Fibroblast of villous mesenchyme (primary cell): ENCODE measurements at places on chromosomes 11 and 22.
A peak's percentile ranks its signal among the peaks of the same experiment; 100 is the strongest.

DNA sequence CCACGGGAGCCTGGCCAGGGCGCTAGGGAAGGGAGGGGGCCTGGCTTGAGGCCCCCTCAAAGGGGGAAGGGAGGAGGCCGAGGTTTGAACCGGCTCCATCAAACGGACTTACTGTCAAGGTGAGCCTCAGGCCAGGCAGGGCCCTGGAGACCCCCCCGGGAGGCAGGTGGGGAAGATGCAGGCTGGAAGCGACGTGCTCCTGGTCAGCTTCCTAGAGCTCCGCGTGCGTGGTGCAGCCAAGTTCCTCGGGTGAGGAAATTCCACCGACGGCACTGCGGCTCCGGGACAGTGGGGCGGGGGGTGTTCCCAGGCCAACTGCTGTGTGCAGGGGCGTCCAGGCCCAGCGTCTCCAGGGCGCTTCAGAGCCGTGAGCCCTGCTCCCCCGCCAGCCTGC, 7.2 kb upstream of the TRABD start:
- DNase-seq: no peak

GRCh38 chr11:109745996-109746625, 324.1 kb downstream of the C11orf87 start:
- DNase-seq: no peak

DNA sequence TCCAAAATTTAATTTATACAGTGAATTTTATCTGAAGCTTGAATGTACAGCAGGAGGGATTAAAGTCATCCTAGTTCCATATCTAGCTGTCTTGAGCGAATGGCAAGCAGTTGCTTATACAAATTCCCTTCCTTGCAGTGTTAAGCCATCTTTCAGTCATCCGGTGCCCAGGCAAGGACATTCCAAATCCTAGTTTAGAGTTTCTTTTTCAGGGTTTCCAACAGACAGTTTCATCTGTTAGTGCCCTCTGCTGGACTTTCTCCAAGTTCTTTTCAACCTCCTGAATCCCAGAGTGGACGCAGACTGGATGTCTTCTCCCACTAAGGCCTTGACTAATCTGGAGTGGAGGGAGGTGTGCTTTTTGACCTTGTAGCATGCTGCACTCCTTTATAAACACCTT, 45.4 kb downstream of the GRAMD1B start:
- peak; percentile 21 for DNase-seq

- DNase-seq: peak; percentile 56
Measured at GRCh38 chr22:30201945-30202344, 44.6 kb downstream of the LIF start.

- no peak for DNase-seq
Measured at GRCh38 chr11:69052343-69053168, 3.8 kb downstream of the TPCN2 start.

DNA sequence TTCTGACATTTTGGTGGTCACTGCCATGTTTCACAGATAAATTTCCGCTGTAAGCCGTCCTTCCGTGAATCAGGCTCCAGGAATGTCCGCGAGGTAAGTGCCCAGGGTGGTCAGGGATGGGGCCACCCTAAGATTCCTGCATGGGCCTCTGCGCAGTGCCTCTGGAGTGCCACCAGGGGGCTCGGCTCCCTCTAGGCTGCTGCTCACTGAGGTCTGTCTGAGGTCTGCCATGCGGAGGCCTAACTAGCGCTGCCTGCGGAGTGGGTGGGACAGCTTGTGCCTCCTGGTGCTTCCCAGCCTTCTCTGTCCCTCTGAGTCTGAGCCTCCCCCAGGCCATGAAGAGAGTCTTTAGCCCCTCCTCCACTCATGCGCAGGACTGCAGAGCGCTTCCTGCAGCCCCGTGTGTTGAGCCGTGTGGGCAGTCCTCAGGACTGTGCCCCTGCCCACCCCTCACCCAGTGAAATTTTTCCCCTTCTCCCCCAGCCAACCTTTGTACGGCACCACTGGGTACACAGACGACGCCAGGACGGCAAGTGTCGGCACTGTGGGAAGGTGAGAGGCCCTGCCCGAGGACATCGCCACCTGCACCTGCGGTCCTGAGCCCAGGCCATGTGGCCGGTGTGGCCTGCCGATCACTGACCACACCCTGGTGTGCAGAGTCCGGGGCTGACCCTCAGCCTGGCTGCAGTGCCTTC, 11.9 kb upstream of the MDK start:
- peak; percentile 77 for DNase-seq

DNA sequence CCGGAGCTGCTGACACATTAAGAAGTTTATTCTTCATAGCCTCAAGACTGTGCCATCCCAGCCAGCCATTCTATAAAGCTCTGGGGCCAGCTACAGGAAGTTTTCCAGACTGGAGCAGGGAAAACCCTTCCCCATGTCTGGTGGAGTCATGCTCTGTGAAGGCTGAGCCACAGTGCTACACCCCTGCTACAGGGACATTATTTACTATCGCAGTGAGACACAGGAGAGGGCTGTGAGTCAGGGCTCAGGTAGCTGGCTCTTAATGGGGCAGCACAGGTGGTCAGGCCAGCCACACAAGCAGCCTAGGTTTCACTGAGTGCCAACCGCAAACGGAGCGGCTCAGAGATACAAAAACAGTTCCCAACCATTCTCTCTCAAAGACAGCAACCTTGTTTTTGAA, 12.1 kb downstream of the HPS4 start:
- DNase-seq: peak; percentile 42

DNA sequence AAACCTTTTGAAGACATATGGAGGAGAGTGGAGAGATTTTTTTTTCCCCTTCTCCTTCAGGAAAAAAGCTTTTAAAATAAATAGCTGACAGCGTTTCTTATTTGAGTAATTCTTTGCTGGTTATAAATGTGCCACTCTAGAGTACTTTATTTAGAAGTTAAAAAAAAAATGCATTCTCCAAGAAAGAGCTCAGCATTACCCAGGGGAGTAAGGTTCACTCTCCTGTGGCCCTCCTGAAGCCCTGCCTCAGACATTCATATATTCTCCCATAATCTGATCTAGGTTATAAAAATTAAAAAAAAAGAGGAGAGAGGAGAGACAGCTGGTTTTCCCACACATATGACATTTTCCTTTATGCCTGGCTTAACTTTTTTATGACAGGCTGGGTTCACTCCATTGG, 545.2 kb upstream of the CADM1 start:
- DNase-seq: no peak
